ENCODE measurements at places on chromosomes 12 and 14.
A peak's percentile ranks its signal among the peaks of the same experiment; 100 is the strongest.

DNA sequence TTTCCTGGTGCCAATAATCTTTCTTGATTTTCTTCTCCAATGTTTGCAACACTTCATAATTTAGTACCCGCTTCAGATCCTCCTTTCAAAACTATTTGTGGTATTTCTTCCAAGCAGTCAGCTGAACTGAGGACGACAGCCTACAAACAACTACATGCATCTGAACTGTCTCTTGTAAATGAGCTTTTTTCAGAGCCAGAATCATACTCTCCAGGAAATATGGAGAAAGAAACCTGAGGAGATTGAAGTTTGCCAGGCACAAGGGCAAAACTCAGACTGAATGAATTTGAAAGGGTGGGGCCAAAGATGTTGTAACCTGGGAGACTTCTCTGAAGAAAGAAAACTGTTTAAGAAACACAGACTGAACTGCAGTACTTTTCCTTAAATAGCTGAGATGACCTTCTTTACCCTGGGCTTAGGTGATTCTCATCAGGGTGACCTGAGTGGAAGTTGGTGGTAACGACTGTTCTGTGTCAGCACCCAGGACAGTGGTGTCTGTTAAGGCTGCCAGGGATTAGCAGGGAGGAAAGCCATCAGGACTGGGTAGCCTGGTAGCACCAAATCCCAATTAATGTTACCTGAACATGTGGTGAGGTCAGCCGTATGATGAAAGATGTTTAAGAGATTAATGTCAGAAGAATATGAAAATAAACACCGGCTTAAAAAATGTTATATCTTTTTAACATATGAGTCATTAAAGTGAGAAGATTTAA is 95.0 kb downstream of the TGFB3 start:
- DNase-seq = no peak

DNA sequence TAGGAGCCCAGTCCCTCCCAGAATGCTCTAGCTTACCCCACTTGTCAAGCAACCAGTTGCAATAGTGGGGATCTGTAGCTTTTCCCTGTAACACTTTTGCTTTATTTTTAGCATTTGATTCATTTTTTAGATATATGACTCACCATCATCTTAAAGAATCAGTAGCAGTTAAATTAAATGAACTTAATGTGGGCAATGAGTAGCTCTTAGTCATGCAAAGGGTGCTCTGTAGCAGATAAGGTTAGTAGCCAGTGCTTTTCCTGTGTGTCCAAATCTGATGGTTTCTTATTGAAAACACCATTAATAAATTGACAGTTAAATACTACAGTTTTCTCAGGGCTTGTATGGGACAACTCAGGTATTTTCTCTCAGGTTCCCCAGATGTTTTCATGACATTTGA is 311.8 kb downstream of the RERGL start:
- DNase-seq = no peak

DNA sequence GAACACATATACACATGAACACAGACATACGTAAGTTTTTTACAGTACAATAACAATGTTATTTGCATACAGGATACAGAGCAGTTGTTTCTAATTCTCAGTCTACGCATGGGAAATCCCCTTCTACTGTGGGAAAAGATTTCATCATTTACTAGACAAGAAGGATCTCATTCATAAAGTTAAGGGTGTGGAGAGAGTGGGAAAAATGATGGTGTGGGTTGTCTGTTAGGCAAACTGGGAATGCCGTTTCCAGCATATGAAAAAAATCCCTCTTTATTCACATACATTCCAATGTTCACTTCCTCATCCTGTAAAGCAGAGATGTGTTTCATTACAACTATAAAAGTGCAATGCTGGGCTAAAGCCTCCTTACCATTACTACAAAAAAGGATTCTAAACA is 120.9 kb downstream of the SINHCAF start:
- no peak for DNase-seq

DNA sequence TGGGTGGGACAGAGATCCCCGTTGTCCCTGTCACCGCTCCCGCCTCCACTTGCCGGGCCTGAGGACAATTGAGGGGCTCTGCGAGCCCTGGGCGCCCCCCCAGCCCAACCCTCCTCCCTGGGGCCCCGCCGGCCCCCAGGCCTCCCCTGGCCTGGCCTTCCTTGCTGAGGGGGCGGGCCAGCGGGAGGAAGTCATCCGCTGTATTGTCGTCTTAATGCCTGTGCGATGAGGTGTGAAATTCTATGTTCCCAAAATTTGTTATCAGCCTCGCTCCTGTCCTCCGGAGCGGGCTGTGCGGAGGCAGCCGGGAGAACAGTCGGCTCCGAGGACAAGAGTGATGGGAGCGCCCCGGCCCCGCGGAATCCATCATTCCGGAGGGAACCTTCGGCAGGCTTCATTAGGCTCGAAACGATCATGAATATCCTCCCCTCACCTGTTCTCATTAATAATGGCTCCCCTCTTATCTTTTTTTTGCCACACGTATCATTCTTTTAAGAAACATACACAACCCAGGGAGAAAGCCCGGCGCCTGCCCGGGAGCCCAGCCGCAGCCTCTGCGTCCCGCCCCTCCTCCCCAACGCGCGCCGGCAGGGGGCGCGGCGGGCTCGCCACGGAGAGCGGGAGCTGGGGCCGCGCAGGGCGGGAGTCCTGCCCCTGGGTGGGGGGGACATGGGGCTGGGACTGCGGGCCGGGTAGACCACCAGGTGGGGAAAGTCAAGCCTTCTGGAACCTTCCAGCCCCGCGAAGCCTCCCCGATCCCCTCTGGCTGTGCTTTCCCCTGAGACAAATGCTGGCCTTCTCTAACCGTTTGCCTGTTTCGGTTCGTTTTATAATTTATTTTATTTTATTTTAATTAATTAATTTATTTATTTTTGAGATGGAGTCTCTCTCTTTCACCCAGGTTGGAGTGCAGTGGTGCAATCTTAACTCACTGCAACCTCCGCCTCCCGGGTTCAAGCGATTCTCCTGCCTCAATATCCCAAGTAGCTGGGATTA is 17.1 kb upstream of the DLK1 start:
- peak; percentile 23 for DNase-seq

GRCh38 chr14:21940887-21941856 is 267.6 kb upstream of the OR4E1 start:
- peak; percentile 10 for DNase-seq

DNA sequence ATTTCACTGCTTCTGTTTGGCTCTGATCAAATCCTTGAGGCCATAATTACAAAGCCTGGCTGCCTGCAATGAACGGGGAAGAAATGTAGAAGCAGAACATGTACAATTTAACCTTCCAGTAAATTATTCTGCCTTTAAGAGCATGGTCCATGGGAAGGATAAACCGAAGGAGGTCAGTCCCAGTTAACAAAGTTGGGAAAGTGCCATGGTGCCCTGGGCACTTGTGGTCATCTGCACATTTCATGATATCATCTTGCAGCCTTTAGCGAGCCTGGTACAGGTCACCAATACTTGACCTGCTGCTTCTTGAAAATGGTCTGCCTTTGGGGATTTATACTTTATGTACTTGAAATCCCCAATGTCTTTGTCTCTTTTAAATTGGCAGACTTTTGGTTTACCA is 175.9 kb upstream of the KITLG start:
- DNase-seq = no peak

DNA sequence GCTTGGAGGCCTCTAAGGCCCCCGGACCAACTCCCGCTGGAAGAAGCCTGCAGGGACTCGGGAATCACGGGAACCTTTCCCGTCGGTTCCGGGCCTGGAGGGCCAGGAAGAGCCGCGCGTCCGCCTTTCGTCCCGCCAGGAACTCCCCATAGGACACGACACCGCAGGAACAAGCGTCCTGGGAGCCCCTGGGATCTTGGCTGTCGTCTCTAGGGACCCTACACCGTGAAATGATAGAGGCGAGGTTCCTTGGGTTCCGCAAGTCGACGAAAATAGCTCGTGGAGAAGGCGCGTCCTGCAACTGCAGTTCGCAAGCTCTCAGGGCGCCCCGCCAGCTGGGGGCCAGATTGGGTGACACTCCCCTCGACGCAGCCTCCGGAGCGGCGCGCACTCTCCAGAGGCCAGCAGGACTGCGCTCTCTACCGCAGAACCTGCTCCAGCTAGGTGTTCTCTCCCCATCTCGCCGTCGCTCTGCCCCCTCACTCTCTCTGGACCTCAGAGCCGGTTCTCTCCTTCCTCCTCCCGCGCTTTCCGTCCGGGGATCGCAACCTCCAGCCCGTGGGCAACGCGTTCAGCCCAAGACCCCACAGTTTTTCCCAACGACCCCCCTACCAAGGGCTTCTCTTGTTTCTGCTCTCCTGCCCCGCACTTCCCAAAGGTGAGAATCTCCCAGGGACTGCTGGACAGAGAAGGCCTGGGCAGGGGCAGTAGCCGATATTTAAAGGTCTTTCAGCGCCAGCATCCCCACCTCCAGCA is 776 bp downstream of the BMP4 start:
- peak; percentile 58 for DNase-seq

- no peak for DNase-seq
Measured at GRCh38 chr12:56086096-56086495, 6.1 kb downstream of the ERBB3 start.

- no peak for DNase-seq
Measured at GRCh38 chr12:66049538-66050282, 80.8 kb downstream of the LLPH start.

GRCh38 chr14:37270629-37271028 is 72.9 kb downstream of the MIPOL1 start:
- DNase-seq = no peak

GRCh38 chr14:26398616-26399015 is 199.2 kb downstream of the NOVA1 start:
- DNase-seq = no peak

DNA sequence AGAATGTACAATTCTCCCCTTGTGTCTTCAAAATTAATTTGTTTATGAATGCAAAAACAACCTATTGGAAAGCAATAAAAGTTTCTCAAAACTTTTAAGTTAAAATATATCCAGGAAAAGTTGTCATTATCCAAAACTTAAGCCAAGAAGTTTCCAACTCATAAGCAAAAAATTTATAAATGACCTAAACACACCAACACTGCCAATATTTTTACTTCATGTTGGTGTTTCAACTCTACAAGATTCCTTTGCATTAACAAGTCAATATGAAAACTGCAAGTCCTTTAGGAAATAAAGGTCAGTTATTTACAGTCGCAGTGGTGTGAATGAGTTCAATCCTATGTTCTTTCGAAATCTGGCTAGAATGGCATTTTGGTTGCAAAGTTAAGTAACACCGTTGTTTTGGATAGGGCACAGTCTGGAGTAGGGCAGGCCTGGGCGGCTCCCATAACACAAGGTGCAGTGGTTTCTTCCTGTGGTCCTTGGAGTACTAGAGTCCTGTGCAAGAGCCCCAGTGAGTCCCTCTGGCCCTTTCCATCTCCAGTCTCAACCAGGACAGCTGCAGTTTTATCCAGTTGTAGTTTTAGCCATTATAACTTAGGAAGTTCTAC is 151.4 kb downstream of the MED13L start:
- no peak for DNase-seq

DNA sequence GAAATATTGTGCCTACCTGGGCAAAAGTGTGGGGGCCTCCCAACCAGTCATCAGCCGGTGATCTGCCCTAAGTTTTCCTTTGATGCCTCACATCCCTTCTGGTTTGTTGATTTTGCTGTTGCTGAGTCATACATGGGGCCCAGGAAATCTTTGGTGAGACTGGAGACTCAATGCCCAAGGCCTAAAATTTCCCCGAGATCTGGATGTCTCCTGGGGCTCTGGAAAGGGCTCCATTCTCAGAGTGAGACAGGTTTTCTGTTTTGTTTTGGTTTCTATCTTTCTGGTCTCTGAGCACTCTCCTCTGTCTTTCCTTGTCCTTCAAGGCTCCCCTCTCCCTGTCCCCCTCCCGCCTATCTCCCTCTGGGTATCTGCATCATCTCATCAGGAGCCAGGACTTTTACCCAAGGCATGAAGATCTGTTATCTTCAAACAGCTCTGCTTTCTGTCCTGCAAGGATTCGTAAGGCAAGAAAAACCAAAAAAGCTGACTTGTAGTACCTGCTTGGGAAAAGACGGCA is 152.8 kb upstream of the MAX start:
- DNase-seq = no peak

DNA sequence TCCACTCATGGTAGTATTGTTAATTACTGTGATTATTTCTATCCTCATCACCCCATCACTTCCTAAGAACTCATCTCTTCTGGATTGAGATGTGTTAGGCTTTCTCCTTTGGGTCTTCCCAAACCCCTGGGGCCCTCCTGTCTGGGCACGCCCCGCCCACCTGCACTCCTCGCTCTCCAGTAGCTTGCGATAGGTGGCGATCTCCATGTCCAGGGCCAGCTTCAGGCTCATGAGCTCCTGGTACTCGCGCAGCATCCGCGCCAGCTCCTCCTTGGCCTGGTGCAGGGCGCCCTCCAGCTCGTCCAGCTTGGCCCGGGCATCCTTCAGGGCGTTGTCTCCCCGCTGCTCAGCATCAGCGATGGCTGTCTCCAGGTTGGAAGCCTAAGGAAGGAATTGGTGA is 6.8 kb downstream of the KRT71 start:
- no peak for DNase-seq

GRCh38 chr12:25796523-25797000 is 161.9 kb upstream of the RASSF8 start:
- peak; percentile 66 for DNase-seq

GRCh38 chr12:119178544-119179334 is at the start of gene HSPB8:
Gene HSPB8 (plus strand): TSS chr12:119178931. CDS start chr12:119179313, 382 bp downstream.
- DNase-seq = no peak

DNA sequence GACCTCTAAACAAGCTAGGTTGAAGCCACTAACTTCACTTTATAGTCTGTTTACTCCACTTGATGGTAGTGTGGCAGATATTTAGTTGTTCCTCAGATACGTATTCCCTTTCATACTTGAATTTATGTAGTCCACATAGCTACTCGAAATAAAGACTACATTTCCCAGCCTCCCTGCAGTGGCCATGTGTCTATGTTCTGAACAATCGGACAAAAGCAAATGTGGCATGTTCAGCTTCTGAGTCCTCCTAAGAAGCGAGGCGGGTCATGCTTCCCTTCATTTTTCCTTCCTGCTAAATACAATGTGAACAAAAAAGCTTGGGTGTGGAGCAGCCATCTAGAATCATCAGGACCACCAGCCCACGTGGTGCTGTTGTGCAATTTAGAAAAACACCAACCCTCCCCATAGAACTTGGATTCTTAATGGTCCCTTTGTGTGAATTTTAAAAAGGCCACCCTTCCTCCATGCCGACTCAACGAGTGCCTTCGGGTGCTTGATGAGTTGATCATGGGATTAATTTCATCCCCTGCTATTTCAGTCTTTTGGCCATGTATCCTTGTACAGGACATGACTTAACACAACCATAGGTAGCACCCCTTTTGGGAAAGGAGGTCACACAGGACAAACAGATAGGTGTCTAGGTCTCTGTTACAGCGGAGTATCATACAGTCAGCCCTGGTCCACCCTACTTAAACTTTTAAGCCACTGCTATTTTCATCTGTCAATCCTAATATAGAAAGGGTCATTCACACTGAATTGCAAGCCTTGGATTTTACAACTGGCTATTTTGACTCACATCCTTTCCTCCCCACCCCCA is 60.7 kb downstream of the ZFC3H1 start:
- no peak for DNase-seq

DNA sequence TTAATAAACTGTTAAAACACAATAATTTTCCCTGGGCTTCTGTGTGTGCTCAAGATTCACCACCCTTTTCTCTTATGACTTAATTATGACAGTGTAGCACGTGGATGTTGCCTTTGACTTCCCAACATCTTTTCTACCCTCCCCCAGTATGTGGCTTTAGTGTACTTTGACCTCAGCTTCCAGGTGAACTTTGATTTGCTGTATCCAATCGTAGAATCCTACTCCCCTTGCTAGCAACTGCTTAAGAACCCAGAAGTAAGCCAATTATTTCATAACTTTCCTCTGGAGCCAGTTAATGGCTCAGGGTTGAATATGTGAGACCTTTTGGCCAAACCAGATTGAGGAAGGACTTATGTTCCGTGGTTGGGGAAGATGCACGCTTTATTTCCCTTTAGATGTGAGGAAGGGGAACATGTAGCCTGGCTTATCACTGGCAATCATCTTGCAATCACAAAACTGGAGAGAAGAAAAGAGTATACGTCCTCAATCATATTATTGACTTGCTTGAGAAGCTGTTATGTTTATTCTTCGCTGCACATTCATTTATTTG is 259.6 kb upstream of the ATP2B1 start:
- DNase-seq = peak; percentile 34
